Right renal cortex interstitium (tissue), 3 donors: ENCODE measurements at places on chromosomes 5 and 9.

DNA sequence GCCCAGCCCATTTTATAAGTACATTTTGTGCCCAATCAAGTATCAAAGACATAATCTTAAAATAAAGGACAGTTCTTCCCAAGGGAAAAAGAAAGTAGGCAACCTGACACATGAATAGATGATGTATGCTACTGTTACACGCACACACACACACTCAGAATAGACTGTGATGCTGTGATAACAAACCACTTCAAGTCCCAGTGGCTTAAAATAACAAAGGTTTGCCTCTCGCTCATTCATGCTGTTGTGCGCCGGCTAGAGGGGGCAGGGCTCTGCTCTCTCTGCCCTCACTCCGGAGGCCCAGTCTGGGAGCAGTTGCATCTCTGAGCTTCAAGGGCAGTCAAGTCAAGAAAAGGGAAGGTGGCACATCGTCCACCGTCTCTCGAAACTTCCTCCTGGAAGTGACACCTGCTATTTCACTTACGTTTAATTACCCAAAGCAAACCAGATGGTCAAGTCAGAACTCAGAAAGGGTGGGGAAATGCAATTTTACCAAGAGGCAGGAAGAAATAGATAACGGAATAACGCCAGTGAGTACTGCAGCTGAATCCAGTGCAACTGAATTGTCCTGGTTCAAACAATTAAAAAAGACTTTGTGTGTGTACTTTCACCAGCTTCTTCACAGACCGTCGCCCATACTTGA lies 43.3 kb downstream of the ANKRD33B start:
- no peak for DNase-seq

DNA sequence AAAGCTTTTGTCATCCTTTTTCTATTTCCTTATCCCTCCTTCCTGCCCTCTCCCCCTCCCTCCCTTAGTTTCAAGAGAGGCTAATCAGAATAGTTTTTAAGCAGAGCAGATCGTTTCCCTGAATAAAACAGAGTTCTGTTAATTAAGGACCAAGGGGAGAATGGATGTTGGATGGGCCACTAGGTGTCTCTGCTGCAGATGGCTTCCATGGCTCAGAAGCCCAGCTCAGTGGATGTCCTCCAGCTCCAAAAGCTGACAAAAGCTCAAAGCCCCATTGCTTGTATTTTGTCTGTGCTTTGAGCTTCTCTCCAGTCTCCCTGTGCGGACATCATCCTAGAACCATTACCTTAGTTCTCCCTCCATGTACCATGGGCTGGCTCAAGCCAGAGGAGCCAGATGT lies 21.0 kb upstream of the NPR3 start:
- DNase-seq = no peak

- no peak for DNase-seq
Measured at GRCh38 chr5:14176888-14177287, 33.7 kb downstream of the TRIO start.

DNA sequence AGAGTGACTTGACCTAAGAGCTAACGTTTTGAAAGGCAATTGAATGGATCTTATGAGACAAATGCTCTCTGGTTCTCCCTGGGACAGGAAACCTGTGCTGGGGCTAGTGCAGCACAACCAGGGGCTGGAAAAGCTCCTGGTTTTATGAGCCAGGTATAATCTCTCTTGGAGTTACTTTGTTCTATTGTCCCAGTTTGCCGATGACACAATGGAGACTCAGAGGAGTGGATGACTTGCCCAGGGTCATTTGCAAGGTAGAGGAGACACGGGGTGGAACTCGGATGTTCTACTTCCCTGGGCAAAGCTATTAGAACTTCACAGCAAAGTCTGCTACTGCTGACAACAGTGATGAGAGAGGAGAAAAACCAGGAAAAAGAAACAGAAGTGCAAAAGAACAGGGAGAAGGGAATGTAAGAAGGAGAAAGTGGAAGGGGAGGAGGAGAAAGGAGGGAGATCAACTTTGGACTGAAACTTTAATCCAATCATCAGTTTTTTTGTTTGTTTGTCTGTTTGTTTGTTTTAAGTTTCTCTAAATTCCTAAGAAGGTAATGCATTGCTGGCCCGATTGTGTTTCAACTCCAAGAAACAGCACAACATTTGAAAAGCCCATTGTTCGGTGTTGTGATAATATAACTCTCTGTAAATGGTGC lies 7.4 kb upstream of the GSN start:
- DNase-seq = no peak

DNA sequence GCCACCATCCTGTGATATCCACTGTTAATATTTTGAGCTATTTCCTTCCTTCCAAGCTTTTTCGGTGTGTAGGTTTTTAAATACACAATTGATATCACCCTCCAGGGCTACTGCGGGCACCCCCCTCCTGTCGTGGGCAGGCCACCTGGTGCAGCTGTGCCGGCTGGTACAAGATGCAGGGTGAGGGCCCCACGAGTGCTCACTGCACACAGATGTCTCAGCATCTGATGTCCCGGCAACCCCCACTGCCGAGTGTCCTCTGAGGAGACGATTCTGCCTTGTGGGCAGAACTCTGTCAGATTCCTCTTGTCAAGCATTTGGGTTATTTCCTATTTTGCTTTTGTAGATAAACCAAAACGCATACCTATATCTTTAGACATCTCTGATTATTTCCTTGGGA lies 25.1 kb downstream of the CACNA1B start:
- DNase-seq = no peak

DNA sequence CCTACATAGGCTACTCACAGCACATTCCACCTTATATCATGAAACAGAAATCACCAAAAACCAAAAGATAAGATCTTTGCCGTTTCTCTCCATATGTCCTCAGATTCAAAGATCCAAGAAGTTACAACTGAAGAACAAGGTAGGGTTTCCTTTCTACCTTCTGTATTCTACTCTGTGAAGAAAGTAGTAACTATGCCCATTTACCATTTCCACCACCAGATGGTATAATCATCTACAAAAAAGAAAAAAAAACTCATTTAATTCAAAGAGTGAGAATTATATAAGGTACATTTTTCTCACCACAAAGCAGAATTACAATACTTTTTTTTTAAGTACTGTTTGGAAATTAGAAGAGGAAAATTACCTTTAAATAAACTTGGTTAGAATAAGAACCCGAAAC lies 172.6 kb upstream of the PTGER4 start:
- no peak for DNase-seq

DNA sequence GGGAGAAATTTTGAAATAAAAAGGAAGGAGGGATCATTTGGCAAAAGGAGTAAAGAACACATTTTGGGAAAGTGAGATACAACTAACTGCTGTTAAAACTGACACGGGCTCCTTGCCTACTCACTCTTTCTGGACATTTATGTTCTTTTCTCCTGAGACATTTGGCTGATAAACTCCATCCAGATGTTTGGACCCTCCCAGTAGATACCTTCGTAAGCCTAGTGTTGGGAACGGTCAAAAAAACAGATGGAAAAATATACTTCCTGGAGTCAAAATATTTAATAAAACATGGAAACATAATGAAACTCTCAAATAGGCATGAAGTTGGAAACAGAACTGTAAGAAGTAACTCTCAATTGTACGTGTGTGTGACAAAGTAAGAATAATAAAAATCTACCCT lies 360.1 kb upstream of the RIOK2 start:
- no peak for DNase-seq

DNA sequence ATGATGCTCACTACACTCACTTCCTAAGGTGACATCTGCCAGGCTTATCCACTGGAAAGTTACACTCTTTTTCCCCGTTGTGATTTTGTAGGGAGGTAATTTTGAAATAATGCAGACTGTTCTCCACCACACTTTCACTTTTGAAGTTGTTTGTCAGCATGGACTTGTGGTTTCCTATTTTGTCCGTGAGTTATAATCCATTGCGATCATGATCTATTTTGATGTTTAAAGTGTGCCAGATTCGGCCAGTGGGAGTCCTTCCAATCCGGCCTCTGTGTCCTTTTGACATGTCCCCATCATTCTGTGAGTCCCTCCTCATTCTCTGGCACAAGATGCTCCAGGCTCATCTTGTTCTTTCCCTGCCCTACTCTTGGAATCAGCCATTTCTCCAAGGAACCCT lies 211.3 kb upstream of the KLF4 start:
- no peak for DNase-seq

GRCh38 chr9:37922363-37923117 lies 18.6 kb upstream of the SLC25A51 start:
- no peak for DNase-seq

GRCh38 chr9:20640331-20641187 lies 18.3 kb upstream of the MLLT3 start:
- DNase-seq = no peak
